ENCODE measurements at places on chromosomes 5 and 9.

GRCh38 chr9:13090628-13091027, 188.9 kb downstream of the MPDZ start:
- no peak for DNase-seq

- peak; percentile 59 for DNase-seq
Observed at GRCh38 chr5:33929925-33930690, 6.1 kb upstream of the RXFP3 start.

- DNase-seq: no peak
Observed at GRCh38 chr5:55222092-55222984, 4.8 kb downstream of the MCIDAS start.

GRCh38 chr5:56142614-56143372, 90.3 kb downstream of the ANKRD55 start:
- peak; percentile 89 for DNase-seq

- no peak for DNase-seq
Observed at GRCh38 chr9:136703276-136703860, 9.0 kb upstream of the DIPK1B start.

DNA sequence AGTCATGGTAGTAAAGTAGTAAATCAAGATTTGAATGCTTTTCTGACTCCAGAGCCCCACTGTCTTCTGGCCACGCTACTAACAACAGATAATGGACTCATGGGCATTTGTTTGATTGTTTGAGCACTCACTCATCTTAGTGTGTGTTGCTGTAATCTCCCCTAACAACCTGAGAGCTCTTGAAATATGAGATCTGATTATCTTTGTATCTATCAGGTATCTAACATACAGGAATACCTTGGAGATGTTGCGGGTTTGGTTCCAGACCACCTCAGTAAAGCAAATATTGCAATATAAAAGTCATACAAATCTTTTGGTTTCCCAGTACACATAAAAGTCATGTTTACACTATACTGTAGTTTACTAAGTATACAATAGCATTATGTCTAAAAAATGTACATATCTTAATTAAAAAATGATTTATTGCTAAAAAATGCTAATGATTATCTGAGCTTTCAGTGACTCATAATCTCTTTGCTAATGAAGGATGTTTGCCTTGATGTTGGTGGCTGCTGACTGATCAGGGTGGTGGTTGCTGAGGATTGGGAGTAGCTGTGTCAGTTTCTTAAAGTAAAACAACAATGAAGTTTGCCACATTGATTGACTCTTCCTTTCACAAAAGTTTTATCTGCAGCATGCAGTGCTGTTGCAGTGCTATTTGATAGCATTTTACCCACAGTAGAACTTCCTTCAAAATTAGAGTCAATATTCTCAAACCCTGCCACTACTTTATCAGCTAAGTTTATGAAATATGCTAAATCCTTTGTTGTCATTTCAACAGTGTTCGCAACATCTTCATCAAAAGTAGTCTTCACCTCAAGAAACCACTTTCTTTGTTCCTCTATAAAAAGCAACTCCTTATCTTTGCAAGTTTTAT, 92.2 kb downstream of the ZNF462 start:
- no peak for DNase-seq

DNA sequence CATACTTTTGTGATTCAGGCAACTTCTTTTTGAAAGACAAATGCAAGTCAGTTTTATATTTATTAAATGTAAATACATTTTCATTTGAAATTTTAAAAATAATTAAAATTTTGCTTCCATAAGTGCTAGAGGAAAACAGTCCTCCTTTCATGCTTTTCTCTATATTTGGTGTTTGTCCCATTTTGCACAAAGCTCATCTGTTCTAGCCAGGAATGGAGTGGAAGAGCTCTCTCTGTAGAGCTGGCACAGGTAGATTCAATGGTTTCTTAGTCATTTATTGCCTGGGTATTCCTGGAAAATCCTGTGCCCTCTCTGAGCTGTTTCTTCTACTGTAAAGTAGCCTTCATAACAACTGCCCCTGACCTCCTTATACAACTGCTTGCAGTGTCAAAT, 267.6 kb upstream of the HAPLN1 start:
- DNase-seq: no peak

All from M059J (cell line).